ENCODE measurements at places on chromosomes 7 and 10.

DNA sequence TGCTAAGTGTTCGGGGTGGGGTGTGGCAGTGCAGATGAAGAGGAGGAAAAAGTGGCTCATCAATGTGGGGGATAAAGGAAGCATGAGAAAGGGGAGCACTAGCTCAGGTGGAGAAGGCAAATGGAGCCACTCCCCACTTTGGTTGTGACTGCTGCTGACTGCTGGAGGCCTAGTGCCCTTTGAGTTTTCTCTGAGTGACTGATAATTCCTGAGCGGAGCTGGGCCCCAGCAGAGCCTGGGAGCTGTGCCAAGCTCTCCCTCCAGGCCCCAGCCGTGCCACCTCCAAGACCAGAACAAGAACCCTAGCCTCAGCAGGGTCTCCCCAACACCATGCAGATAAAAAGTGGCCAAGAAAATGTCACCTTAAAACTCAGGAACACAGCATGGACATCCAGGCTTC lies 9.7 kb upstream of the RASSF4 start:
- ATAC-seq, result no peak

- ATAC-seq, result no peak
Observed at GRCh38 chr7:150345012-150345411, 3.6 kb upstream of the RARRES2 start.

DNA sequence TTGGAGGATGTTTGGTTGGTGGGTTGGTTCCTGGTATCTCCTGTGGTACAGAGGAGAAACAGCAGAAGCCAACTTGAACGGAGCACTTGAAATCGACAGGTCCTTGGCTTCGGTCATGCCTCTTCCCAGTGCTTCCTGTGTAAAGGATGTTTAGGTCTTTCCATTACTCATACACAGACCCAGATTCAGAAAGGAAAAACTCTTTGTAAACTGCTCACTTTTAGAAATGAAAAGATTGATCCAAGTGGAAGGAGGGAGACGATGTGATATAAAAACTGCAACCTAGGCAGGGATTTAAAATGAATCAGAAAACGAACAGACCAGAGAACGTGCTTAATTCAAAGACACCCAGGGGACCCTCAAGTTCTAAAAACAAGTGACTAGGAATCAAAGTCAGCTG lies 338.4 kb downstream of the GALNT17 start:
- ATAC-seq, result no peak

DNA sequence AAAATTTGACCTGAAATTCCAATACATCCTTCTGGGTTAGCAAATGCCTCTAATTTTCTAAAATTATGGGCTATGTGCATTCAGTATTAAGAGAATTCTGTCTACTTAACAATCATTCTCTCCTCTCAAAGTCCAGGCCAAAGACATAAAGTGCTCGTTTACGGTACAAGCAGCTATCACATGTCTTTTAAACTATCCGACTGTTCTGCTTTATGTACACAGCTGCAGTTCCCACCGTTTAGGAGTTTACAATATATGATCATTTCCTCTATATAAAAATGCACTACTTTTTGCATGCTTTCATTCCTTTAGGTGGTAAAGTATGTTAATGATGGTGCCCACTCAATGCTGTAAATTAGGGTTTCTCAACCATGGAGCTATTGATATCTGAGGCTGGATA lies 34.0 kb downstream of the CDK6 start:
- ATAC-seq, result no peak

DNA sequence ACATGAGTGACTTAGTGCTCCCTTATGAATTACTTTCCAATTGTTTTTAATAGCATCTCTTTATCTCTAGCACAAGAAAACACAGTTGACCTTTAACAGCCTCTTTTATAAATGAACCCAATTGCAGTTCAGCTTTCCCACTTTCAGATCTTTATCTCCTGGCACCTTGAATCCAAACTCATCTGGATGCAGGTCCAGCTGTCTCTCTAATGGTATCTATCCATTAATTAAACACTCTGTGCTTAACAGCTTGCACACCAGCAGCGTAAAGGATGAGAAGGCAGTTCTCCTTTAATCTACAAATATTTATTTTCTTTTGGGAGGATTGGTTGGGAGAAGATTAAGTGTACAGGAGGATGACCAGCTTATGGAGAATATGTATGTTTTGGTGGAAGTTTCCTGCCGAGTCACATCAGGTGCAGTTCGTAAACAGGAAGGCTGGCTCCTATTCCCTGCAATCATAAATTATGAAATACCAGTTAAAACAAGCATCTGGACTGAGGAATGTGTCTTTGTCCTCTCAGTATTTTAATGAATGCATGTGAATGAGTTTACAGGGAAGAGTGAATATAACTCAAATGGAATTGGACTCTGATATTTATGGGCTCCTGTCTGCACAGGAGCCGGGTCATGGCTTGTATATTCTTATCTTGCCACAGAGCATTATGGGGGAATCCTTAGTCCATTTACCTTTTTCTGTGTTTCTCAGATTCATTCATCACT lies 232.7 kb downstream of the PHF14 start:
- no peak for ATAC-seq

GRCh38 chr7:90931986-90932916 lies 332.0 kb upstream of the FZD1 start:
- peak; percentile 56 for ATAC-seq

- ATAC-seq, result no peak
Observed at GRCh38 chr7:88111140-88111743, 108.6 kb downstream of the SRI start.

GRCh38 chr7:50282813-50283605 lies 21.5 kb upstream of the IKZF1 start:
- no peak for ATAC-seq

DNA sequence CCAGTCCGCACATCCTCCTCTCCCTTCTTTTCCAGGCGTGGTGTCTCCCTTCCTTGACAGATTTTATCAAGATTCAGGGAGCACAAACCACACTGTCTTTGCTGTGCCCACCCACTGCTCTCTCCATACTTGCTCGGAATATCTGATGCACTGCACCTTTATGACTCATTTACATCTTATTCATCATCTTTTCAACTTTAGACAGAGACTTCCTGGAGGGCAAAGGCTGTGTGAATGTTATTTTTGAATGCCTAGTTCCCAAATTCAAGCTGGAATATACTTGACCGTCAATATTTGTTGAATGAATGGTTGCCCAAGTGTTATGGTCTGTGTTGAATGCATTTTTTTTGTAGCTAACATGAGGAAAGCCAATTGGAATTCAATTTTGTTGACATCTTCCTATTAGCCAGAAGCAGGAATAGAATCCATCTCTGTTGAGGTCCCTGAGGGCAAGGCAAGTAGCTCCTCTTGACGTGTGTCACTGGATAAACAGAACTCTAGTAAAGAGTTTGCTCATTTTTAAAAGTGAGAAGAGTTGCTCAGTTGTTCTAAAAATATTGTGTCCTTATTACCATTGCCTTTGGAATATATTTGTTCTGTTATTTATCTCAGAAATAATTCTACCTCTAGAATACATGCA lies 95.0 kb downstream of the KLF6 start:
- ATAC-seq, result no peak

DNA sequence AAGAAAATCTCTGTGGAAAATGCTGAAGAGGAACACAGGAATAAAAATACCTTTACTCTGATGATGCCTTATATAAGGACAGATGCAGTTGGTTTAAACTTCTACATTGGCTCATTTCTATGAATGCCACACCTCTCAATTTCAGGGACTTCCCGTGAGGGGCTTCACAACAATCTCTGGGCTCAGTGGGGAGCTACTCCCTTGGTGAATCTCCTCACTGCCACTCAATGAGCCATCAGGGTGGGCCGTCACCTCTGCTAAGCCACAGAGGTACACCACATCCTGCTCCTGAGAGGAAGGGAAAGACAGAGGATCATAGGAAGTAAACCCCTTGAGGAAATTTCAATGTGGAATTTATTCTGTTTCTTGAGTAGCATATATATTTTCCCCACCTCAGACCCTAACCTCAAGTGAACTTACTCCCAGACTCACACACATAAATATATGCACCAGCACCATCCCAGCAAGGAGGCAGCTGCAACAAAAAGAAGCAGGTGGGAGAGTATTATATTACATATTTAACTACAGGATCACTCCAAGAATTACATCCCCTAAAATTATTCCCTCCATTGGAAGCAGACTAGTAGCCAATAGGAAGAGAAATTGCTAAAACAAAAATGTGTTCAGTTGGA lies 63.3 kb upstream of the PRSS1 start:
- no peak for ATAC-seq

Data from stimulated activated memory B cell treated with anti-CD40 and anti-IgM and Interleukin-4, amounts not matched to agents 10 μg/mL and 1 μg/mL and 100 μg/mL, for 72 hours (primary cell).